Nasal cavity respiratory epithelium epithelial cell of viscerocranial mucosa (primary cell): ENCODE measurements at places on chromosomes 6 and 20. TPM values are rescaled to one million over a fixed set of nuclear protein-coding genes. Genes with fewer than 3 reads are reported as not detected.

The FAM83D gene
- total RNA-seq = 0.78 and 1.7 TPM in 2 replicates

The CTCFL gene
- total RNA-seq = not detected in 2 replicates

The CEP162 gene
- 2.1 and 6.5 TPM in 2 replicates for total RNA-seq

The MYCT1 gene
- under 0.01 and 0.07 TPM in 2 replicates for total RNA-seq

The EFCAB8 gene
- total RNA-seq = 0.36 and 0.68 TPM in 2 replicates

The CLPSL2 gene
- total RNA-seq = not detected in 2 replicates

The RSPO3 gene
- not detected in 2 replicates for total RNA-seq

The MUC22 gene
- under 0.01 TPM in 1 of 2 replicates, not detected in the other for total RNA-seq

The IL17F gene
- total RNA-seq = not detected in 2 replicates

The TPD52L2 gene
- 129 and 145 TPM in 2 replicates for total RNA-seq

The NRSN2 gene
- total RNA-seq = 6.2 and 25.6 TPM in 2 replicates
